Uterine smooth muscle cell (primary cell): ENCODE measurements at places on chromosomes 3 and 15. TPM values are rescaled to one million over a fixed set of nuclear protein-coding genes. Genes with fewer than 3 reads are reported as not detected.

TUSC7 gene
- total RNA-seq: not detected in 2 replicates

UBXN7 gene
- total RNA-seq: 20.4 and 25.2 TPM in 2 replicates

HAPLN3 gene
- 2.6 and 3.9 TPM in 2 replicates for total RNA-seq

GOLGA6L9 gene
- 1.8 and 2.2 TPM in 2 replicates for total RNA-seq

CCR1 gene
- 0.87 and 2.7 TPM in 2 replicates for total RNA-seq

TMEM158 gene
- 277 and 375 TPM in 2 replicates for total RNA-seq
